ENCODE measurements at places on chromosomes 1 and 21.

DNA sequence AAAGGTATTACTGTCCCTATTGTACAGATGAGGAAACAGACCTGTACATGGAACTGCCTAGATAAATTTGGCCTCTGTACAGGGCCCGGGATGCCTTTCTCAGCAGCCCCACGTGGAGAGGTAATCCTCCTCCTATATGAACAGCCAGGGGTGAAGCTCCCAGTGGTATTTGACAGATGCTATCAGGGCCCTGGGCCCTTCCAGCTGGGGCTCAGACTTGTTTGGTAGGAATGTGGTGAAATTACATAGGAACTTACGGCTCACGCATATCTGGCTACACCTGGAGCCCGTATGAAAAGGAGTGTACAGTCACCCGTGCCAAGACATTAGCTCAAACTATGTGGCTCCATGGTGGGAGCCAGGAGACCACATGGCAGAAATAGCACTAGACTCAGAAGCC is 24.8 kb upstream of the TCEA3 start:
- no peak for DNase-seq

- DNase-seq, result no peak
Observed at GRCh38 chr1:112308716-112309115, 87.3 kb upstream of the CTTNBP2NL start.

DNA sequence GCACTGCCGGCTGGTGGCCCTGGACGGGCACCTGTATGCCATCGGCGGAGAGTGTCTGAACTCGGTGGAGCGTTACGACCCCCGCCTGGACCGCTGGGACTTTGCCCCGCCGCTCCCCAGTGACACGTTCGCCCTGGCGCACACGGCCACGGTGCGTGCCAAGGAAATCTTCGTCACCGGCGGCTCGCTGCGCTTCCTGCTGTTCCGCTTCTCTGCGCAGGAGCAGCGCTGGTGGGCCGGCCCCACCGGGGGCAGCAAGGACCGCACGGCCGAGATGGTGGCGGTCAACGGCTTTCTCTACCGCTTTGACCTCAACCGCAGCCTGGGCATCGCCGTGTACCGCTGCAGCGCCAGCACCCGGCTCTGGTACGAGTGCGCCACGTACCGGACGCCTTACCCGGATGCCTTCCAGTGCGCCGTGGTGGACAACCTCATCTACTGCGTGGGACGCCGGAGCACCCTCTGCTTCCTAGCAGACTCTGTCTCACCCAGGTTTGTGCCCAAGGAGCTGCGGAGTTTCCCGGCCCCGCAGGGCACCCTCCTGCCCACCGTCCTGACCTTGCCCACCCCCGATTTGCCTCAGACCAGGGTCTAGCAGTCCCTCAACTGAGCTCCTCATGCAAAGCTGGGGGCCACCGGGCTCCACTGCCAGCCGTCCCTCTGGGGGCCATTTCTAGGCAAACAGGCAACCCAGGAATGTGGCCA is 2.1 kb downstream of the KLHDC7A start:
- no peak for DNase-seq

- no peak for DNase-seq
Observed at GRCh38 chr21:44275041-44275440, 10.6 kb upstream of the AIRE start.

DNA sequence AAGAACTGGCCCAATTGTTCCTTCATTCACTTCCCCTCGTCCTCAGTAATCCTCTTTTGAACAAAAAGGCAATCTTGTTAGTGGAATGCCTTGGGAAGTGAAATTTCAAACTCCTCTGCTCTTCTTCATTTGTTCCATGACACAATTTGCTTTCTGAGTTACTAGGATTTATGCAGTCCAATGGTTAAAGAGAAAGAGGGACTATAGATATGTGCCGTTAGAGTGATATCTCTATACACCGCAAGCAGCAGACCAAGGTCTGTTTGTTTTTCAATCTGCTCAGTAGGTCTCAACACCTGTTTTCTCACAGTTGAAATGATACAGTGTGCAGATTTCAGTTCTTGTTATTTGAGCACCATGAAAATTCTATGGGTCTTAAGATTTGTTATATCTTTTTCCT is 244.0 kb downstream of the DNM3 start:
- no peak for DNase-seq

DNA sequence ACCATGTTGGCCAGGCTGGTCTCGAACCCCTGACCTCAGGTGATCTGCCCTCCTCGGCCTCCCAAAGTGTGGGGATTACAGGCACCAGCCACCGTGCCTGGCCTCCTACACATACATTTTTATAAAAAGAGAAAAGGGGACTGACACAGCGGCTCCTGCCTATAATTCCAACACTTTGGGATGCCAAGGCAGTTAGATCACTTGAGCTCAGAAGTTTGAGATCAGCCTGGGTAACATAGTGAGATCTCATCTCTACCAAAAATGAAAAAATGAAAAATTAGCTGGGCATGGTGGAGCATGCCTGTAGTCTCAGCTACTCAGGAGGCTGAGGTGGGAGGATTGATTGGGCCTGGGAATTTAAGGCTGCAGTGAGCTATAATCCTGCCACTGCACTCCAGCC is 23.4 kb downstream of the ZNF281 start:
- DNase-seq, result no peak

DNA sequence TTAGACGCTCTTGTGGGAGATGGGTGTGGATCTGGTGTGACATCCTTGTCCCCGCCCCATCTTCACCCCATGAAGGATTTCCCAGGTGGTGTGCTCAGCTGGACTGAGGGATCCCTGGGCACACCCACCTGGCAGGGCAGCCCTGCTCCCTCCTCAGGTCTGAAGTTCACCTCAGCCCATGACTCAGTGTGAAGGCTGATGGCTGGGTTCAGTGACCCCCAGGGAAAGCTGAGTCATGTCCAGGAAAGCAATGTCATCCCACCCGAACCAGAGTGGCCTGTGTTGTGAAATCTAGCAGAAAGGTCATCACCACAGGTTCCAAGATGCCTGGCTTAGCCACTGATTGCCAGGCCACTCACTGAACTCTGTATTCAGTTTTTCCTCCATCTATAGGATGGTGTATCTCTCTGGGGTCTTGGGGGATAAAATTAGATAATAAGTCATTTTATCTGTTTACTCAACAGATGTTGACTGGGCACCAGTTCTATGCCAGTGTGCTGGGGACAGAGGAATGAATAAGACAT is 97.7 kb upstream of the JUN start:
- no peak for DNase-seq

DNA sequence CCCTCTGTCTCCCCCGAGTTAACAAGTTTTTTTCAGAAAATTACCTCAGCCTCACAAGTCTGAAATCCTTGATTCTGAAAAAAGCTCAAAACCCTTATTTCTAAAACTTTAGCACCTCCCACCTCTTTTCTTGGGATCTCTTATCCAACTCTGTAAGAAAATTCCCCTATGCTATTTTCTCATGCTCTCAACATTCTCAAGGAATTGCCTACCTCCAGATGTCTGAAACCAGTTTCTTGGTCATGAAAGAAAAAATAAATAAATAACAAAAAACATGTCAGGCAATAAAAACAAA is 18.1 kb upstream of the SFPQ start:
- no peak for DNase-seq

GRCh38 chr1:184974837-184975115 is 468 bp upstream of the NIBAN1 start:
- no peak for DNase-seq

- DNase-seq, result peak; percentile 23
Observed at GRCh38 chr1:174742805-174743653, 256.7 kb upstream of the CACYBP start.

- no peak for DNase-seq
Observed at GRCh38 chr1:231215681-231216385, 25.2 kb upstream of the GNPAT start.

DNA sequence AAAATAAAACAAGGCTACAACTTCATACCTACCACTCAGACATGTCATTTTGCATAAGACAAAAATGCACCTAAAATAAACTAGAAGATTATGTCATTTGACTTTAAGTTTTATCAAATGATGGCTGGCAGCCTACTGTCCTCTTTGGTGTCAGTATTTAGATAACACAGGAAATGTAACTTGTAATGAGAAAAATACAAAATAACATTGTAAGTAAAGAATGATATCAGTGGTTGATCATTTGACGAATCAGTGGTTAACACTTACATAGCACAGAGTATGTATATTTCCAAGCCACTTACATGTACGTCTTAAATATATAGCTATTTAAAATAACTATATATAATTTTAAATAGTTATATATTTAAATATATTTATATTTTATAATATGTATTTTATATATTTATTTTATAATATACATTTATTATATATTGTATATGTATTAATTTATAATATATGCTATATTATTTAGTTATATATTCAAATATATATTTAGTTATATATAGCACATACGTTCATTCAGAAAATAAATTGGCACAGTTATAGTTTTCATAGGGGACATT is 44.1 kb downstream of the ZNF678 start:
- DNase-seq, result no peak
